ENCODE measurements at places on chromosomes 5 and 9.

DNA sequence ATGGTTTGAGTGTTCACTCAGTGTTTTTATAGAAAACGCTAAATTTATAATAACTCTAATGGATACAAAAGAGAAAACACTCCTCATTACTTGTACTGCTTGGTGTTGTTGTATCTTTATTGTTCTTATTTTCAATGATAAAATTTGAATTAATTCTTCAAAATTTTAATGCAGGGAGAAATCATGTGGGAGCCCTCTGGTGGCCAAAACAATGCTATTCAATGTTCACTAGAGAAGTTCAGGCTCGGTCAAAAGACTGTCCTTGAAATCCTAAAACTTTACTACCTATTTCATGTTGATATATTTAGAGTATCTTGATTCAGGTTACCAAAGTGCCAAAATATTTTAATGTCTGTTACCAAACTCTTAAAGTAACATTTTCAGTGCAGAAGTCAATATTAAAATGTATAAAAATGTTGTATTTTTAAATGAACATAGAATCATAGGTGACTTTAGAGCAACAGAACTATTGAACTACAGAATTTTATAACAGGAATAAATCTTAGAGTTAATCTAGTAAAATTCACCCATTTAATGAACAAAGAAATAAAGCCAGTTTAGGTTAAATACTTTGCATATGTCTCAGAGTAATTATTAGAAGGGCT, 1259.8 kb downstream of the PTPRD start:
- peak; percentile 22 for DNase-seq

GRCh38 chr9:134541097-134541747, 100.4 kb upstream of the COL5A1 start:
- no peak for DNase-seq

- no peak for DNase-seq
Observed at GRCh38 chr9:128021098-128021497, 40.3 kb upstream of the EEIG1 start.

- DNase-seq, result no peak
Observed at GRCh38 chr9:130576176-130576575, 3.2 kb upstream of the FUBP3 start.

DNA sequence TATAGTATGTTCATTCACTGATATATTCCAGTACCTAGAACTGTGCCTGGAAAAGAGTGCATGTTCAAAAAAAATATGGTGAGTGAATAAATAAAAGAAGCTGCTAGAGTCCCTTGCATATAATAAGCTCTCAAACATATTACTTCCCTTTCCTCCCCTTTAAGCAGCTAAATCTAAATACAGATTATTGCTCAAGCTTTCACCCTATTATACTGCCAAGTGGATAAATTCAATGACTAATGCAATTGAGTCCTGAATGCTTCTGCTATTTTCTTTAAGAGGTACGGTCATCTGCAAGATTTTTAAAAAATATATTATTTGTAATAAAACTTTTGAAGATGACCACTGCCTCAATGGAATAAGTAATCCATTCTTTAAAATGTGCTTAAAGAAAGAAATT, 248.4 kb downstream of the PLK2 start:
- DNase-seq, result no peak

- DNase-seq, result no peak
Observed at GRCh38 chr5:1156754-1157460, 44.5 kb upstream of the SLC6A19 start.

DNA sequence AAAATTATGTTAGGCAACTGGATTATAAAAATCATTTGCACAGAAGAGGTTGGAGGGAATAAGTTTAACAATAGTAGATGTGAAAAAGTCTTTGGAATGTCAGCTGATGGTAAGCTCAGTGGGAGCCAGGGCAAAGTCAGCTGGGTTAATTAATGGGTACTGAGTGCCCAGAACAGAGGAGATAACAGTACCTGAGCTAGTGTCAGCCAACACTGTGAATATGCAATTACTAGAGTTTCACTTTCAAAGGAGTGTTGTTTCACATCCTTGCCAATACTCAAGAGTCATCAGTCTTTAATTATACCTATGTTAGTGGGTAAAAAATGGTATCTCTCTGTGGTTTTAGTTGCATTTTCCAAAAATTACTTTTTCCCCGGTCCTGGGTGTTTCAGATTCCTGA, 135.1 kb downstream of the KIF4B start:
- DNase-seq, result no peak

DNA sequence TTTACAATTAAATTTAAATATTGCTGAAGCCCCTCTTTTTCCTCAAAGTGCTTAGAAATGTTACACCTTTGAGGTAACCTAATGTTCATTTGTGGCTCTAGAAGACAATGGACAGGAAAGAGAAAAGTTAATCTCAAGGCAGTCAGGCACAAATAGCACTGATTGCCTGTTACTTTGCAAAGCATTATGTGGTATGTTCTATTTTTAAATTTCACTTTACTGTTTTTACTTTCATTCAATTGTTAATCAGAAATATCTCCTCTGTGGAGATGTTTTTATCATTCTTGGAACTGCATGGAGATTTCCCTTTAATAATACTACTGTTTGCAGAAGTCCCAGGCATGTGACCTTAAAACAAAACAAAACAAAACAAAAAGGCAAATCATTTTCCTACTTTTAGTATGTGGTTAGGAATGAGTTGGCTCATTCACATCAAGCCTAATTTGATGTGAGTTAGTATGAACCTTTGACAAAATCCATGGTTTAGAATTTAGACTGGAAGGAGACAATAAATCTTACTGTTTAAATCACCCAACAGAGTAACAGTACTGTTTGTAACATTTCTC, 67.5 kb downstream of the CWC27 start:
- DNase-seq, result no peak

DNA sequence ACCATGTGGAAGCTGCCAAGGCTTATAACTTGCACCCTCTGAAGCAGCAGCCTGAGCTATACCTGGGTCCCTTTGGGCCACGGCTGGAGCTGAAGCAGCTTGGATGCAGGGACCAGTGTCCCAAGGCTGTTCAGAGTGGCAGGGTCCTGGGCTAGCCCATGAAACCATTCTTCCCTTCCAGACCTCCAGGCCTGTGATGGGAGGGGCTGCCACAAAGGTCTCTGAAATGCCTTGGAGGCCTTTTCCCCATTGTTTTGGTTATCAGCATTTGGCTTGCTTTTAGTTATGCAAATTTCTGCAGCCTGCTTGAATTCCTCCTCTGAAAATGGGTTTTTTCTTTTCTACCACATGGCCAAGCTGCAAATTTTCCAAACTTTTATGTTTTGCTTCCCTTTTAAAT, 433.7 kb upstream of the ACO1 start:
- DNase-seq, result no peak

GRCh38 chr5:104412649-104413240, 850.2 kb upstream of the NUDT12 start:
- peak; percentile 46 for DNase-seq

GRCh38 chr9:15513335-15513734, 2.6 kb upstream of the PSIP1 start:
- peak; percentile 64 for DNase-seq

DNA sequence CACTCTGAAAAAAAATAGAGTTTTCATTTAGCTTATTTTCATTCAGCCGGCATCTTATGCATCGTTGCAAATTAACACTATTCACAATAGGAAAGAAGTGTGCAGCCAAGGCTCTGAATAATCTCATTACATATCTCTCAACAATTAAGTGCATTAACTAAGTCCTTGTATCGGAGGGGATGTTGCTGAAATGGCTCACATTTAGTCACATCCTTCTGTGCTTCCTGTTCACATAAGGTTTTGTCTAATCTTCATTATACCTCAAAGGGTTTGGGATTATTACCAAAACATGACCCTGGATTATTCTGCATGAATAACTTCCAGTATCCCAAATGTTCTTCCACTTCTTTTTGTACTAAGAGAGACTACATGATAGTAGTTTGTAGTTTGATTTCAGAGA, 278.0 kb upstream of the GRIA1 start:
- peak; percentile 54 for DNase-seq

All from NCI-H82 (cell line).